ENCODE measurements at places on chromosomes 6 and 20. TPM values are rescaled to one million over a fixed set of nuclear protein-coding genes. Genes with fewer than 3 reads are reported as not detected.

Gene FLRT3
- not detected for total RNA-seq

Gene RAD21L1
- total RNA-seq, result 0.67 TPM

Gene MAP3K5
- 18.3 TPM for total RNA-seq

Gene TCP11
- not detected for total RNA-seq

Gene NRSN1
- total RNA-seq, result not detected

DNA sequence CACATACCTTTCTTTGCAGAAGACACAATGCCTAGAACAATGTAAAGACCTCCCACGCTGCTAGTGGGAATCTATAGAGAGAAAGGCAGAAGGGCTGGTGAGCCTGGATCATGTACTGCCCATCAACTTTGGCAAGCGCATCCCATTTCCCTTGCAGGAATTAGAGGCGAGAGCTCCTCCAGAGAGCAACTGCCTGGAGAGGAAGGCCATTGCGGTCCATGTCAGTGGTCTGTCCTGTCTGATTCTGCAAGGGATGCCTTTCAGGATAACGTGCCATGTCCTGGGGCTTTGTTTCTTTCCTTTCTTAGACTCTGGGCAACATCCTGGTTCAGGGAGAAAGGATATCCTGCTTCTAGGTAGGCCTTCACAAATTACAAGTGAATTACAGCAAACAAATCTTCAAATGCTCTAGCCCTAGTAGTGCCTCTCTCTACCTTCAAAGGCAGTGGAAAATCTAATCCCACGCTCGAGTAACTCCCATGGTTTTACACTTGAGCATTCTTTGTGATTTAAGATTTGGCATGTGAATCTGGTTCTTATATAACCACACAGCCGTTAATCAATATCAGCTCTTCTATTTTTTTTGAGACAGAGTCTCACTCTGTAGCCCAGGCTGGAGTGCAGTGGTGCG is 38.5 kb downstream of the GCNT2 start:
- DNase-seq, result no peak

DNA sequence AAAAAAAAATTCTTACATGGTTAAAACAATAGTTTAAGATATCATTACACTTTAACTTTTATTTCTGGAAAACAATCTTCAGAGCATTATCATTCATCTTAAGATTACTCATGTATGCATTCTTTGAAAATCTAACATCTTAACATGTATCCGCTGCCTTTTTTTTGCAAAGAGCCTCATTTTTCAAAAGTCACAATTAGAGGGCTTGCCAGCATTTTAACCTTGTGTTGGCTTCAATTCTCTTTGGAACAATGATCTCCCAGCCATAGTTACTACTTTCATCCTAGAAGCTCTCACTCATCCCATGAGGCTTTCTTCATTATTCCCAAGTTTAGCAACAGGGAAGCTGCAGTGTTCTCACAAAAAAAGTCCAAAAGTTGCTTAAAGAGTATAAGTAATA is 330.8 kb downstream of the BCKDHB start:
- DNase-seq, result no peak
